Uterus (tissue), 4 donors: ENCODE measurements at places on chromosomes 4 and X. TPM values are rescaled to one million over a fixed set of nuclear protein-coding genes. Genes with fewer than 3 reads are reported as not detected.

GRCh38 chr4:139599594-139600374 lies 43.8 kb upstream of the SETD7 start:
- no peak for DNase-seq

Gene FGFR3
- total RNA-seq = 6.1 TPM

- DNase-seq = no peak
Measured at GRCh38 chr4:3836756-3837601, 70.8 kb downstream of the ADRA2C start.

Gene USP17L13
- total RNA-seq = not detected

Gene CORIN
- total RNA-seq = 6.2 TPM

Gene TEX13A
- total RNA-seq = not detected

Gene LSM6
- 8.7 TPM for total RNA-seq

Gene TMEM154
- 4.5 TPM for total RNA-seq

Gene CT47B1
- total RNA-seq = not detected

GRCh38 chr4:138327338-138327737 lies 85.2 kb upstream of the SLC7A11 start:
- no peak for DNase-seq

DNA sequence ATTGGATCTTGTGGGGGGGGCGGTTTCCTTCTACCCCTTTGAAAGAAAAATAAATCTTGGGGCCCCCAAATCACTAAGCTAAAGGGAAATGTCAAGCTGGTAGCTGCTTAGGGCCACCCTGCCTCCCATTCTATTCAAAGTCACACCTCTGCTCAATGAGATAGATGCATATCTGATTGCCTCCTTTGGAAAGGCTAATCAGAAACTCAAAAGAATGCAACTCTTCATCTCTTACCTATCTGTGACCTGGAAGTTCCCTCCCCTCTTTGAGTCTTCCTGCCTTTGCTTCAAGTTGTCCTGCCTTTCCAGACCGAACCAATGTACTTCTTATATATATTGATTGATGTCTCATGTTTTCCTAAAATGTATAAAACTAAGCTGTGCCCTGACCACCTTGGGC lies 7.0 kb downstream of the C4orf51 start:
- DNase-seq = no peak

DNA sequence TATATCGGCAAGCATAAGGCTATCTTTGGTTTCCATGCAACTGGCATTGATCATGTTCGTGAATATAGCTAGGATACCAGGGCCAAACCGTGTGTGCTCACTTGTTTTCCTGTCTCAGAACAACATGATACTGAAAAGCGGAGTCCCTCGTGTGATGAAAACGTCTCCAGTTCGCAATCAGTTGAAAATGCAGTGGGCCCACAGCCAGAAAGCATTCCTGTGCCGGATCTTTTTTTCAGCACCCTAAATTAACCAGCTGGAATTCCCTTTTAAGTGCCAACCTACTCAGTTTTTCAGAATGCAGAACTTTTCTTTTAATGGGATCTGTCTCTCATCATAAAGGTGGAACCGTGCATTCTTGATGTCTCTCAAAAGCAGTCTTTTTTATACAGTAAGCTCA lies 130.8 kb upstream of the FRG1 start:
- DNase-seq = no peak

GRCh38 chr4:171087089-171087488 lies 726.1 kb upstream of the GALNTL6 start:
- no peak for DNase-seq

- no peak for DNase-seq
Measured at GRCh38 chr4:140372751-140373327, 607 bp upstream of the SCOC start.

Gene PNMA6F
- not detected for total RNA-seq

Gene SHOX
- not detected for total RNA-seq

Gene CFAP47
- under 0.01 TPM for total RNA-seq

DNA sequence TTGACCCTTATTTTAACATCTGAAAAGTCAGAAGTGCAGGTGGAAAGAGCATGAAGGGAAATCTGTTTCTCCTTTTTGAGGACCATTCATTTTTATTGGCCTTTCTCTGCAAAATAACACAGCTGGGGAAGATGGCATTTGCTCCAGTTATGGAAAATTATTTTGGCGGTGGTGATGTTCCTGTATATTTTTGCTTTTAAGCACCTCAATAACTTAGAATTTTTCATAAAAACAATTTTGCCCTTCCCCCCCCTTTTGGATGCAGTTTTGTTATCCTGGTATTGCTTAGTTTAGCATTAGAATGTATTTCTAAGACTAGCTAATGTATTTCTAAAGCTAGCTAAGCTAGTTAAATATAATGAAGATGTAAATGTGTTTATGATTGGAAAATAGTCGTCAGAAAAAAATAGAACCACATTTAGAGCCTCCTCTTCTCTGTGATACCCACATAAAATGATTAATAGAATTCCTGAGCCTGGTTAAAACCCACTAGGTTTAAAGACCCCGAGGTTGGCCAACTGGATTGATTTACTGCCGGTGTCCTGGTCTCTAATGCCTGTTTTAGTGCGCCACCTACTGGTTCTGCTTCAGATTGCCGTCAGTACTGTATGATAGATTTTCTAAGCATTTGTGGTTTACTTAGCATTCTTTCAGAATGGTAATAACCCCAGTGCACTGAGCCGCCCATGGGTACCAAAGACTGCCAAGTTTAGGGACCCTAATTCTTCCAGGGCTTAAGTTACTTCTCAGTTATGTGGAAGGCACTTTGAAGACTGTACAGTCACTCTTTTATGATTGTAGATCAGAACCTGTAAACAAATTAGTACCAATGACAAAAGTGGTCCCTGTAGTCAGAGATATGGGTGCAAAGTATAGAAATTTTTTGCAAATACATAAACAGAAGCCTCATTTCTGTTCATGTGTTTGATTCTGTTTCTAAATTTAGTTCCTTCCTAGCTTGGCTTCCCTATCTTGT lies 11.4 kb downstream of the KLF3 start:
- DNase-seq = peak; percentile 74

Gene REPS2
- total RNA-seq = 68.4 TPM

DNA sequence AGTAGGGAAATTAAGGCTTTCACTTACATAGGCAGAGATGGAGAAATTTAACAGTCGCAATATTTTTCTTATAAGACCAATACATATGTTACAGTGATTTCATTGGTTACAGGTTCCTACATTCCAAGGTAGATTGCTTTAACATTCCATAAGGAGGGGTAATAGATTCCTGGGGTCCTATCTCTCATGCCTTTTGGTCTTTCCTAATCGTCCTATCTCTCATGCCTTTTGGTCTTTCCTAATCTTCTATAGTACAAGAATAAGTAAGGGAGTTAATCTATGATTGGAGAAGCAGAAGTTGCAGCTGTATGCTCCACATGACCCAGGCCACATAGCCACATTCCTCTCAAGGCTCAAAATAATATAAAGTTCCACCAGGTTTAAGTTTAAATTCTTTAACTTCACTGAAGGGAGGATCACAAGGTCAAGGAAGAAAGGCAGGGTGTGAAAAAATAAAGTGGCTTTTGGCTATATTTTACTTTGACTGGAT lies 285.0 kb upstream of the BOD1L1 start:
- DNase-seq = no peak

Gene SH2D1A
- 0.76 TPM for total RNA-seq

- DNase-seq = no peak
Measured at GRCh38 chrX:122303761-122304160, 880.3 kb upstream of the GRIA3 start.

Gene CSAG1
- total RNA-seq = not detected

GRCh38 chr4:89897867-89898266 lies 3.2 kb downstream of the MMRN1 start:
- no peak for DNase-seq

Gene PAGE1
- not detected for total RNA-seq

- no peak for DNase-seq
Measured at GRCh38 chrX:134206221-134206620, 30.8 kb upstream of the CCDC160 start.

Gene ERAS
- total RNA-seq = 0.46 TPM

DNA sequence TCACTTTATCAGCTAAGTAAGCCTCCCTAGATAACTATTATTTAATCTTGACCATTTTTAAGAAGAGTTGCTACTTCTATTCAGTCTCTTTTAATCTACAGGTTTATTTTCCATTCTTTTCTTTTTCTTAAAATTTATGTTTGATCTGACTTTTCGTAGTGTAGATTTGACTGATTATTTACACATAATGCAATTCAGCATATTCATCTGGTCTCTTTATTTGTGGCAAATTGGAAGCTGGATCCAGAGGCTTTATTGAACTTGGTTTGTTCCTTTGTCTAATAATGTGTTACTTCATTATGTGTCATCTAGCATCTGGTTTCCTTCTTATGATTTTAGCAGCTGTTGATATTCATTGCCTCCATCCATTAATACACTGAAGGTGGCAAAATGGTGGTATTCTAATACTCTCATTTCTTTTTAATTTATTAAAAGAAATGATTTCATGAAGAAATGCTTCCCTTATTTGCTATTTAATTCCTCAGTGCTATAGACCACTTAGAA lies 113.0 kb downstream of the FBXW7 start:
- DNase-seq = no peak
